ENCODE measurements at places on chromosomes 6 and 20.

- DNase-seq, result no peak
Measured at GRCh38 chr20:11718474-11719094, 199.1 kb upstream of the BTBD3 start.

DNA sequence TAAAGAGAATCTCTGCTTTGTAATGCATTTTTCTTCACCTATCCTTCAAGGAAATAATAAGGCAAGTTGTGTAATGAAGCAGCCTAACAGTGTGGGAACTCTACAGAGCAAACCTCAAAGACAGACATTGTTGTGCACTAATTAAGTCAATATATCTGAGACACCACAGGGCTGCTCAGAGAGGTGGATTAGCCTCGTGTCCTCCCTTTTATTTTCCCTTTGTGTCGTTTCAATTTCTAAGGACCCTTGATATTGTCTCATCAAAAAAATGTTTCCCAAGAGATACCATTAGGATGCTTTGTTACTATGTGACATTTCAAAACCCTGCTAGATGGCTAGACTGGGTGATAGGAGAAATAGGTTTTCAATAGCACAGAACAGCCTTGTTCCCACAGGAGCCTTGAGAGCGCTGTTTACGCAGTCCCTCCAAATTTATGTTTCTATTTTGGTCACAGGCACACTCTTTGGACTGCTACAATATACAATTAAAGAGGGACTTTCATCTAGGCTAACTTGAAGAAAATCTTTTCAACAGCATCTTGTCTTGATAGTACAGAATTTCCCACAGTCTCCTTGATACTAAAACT is 23.1 kb downstream of the UBE3D start:
- no peak for DNase-seq

GRCh38 chr6:28709478-28710349 is 184.0 kb downstream of the GPX5 start:
- DNase-seq, result no peak

DNA sequence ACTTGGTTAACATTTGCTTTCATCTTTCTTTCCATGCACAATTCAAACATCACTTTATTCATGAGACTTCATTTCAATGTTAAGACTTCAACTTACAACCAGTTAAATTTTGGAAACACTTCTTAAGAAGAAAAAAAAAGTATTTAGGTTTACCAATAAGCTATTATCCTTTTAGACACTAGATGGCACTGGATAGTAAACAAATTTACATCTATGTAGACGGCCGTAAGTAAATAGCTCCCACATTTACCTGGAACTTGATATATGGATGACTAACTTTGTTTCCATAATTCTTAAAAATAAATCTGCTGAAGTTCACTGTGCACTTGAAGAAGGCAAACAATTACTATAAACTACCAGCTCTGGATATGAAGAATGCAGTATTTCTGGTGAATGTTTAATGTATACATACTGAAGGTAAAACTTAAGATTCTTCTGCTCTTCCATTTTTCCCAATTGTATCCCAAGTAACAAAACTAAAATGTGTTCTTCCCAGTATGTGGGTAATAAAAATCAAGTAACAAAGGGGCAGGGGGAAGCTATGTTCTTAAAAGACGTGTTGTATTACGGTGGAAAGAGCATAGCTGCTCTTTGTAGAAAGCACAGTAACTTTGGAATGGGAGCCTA is 130.6 kb upstream of the C6orf118 start:
- DNase-seq, result no peak

GRCh38 chr6:1031720-1032119 is 280.2 kb upstream of the FOXQ1 start:
- no peak for DNase-seq

- DNase-seq, result no peak
Measured at GRCh38 chr20:23622839-23623343, 14.9 kb downstream of the CST3 start.

DNA sequence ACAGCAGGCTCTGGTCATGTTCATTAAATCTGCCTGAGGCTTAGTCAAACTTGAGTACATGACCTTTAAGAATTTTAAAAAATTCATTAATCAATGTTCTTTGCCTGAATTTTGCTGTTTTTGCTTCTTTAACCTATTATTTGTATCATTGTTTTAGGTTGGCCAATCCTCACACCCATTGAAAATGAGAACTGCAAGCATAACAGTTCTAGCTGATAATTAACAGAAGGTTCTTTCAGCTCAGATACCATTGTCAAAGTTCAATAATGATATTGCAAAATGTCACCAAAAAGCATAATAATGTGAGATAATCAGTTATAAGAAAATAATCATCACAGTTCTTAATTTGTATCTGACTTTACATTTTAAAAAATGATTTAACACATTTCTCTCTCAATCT is 583.1 kb downstream of the TFAP2A start:
- DNase-seq, result no peak

DNA sequence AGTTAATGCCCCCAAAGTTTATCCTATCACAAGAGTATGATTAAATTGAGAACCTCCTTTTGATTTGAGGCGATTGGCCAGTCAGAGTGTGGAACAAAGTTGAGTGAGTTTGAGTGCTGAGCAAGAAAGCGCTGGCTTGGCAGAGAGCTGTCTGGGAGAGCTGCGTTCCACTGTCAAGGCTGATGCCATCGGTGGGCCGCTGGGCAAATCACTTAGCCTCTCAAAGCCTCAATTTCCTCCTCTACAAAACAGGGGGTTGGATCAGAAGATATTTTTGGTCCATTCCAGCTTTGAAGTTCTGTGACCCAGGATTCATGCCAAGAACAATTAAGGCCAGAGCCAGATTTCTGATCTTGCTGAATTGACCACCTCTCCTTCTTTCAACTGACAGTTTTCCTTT is 60.2 kb downstream of the TMEM242 start:
- DNase-seq, result no peak

DNA sequence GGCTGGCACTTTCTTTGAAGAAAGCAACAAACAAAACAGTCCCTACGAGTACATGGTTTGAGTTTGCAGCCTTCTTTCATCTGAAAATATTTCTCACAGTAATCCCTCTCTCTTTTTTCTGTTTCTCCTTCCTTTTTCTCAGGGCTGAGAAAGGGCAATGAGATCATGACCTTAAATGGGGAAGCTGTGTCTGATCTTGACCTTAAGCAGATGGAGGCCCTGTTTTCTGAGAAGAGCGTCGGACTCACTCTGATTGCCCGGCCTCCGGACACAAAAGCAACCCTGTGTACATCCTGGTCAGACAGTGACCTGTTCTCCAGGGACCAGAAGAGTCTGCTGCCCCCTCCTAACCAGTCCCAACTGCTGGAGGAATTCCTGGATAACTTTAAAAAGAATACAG is 80.7 kb upstream of the CLDN20 start:
- no peak for DNase-seq
